ENCODE measurements at places on chromosomes 16 and 17. TPM values are rescaled to one million over a fixed set of nuclear protein-coding genes. Genes with fewer than 3 reads are reported as not detected.
A peak's percentile ranks its signal among the peaks of the same experiment; 100 is the strongest.

Gene EVPLL
- not detected for total RNA-seq

- H3K27ac ChIP-seq = no peak overlapping the region
- no peaks in the 10 kb centered on the region for H3K4me1 ChIP-seq
- H3K4me3 ChIP-seq = no peak overlapping the region
These were observed 19.6 kb downstream of the ADGRG5 start for GRCh38 chr16:57562066-57562465.

- H3K27ac ChIP-seq = peak overlapping the region; percentile 49
- H3K4me1 ChIP-seq = peaks cover 16% of the 10 kb centered on the region
- no peaks in the 10 kb centered on the region for H3K36me3 ChIP-seq
- peak overlapping the region; percentile 15 for H3K4me3 ChIP-seq
- no peaks in the 10 kb centered on the region for H3K27me3 ChIP-seq
These were observed 2.3 kb upstream of the BORCS6 start for GRCh38 chr17:8192070-8192815.

Gene KRT13
- total RNA-seq = not detected

DNA sequence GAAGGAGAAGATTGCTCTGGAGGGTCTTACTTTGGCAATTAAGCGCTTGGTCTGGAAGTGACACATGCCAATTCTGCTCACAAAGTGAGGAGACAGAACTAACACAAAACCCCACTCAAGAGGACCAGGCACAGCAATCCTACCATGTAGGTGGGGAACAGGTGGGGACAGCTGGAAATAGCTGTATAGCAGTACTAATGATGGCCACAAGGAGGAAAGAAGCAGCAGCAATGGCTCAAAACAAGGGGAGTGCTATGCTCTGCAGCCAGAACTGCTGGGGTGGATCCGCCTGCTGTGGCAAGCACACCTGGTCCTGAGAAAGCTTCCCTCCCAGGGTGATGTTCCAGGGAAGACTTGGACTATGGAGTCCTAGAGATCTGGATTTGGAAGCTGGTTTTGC lies 17.0 kb upstream of the TMEM132E start:
- no peaks in the 10 kb centered on the region for H3K27me3 ChIP-seq
- H3K27ac ChIP-seq = no peak overlapping the region
- DNase-seq = peak; percentile 23
- H3K36me3 ChIP-seq = no peaks in the 10 kb centered on the region

GRCh38 chr17:20989991-20990855 lies 52.6 kb downstream of the USP22 start:
- no peaks in the 10 kb centered on the region for H3K27me3 ChIP-seq
- H3K27ac ChIP-seq = no peak overlapping the region
- no peaks in the 10 kb centered on the region for H3K4me1 ChIP-seq
- DNase-seq = no peak
- no peaks in the 10 kb centered on the region for H3K36me3 ChIP-seq

Gene SLC16A11
- total RNA-seq = not detected

GRCh38 chr16:54473226-54473993 lies 186.8 kb upstream of the IRX3 start:
- H3K27ac ChIP-seq = no peak overlapping the region
- H3K36me3 ChIP-seq = no peaks in the 10 kb centered on the region
- no peak overlapping the region for H3K4me3 ChIP-seq
- peak; percentile 23 for DNase-seq
- H3K4me1 ChIP-seq = no peaks in the 10 kb centered on the region

DNA sequence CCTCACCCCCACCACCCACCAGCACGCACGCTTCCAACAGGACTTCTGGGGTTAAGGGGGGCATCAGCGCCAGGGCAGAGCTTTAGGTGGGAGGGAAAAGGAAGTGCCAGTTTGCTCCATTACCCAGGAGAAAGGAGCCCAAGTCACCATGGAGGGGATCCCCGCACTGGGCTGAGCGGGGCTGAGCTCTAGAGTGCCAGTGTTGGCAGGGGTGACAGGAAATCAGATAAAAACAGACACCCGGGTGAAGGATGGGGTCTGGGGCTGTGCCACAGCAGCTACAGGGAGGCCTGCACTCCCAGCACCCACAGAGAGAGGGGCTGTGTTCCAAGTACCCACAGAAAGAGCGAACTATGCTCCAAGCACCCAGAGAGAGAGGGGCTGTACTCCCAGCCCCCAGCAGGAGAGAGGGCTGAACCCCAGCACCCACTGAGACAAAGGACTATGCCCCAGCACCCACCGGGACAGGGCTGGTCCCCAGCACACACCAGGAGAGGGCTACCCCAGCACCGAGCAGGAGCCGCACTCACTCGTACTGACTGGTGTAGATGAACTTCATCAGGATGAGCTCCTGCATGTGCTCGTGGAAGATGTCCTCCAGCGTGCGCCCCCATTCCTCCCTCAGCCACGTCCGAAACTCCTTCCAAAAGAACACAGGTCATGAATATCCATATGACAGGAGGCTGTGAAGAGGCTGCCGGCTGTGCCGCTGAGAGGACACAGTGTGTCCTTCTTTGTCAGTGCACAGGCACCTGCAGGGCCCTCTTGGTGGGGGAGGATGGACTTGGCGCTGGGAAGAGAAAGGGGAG lies 18.6 kb upstream of the C16orf95 start:
- H3K36me3 ChIP-seq = no peaks in the 10 kb centered on the region
- no peaks in the 10 kb centered on the region for H3K4me1 ChIP-seq
- H3K27ac ChIP-seq = no peak overlapping the region
- H3K27me3 ChIP-seq = no peaks in the 10 kb centered on the region

GRCh38 chr16:67561501-67561823 lies 864 bp upstream of the CTCF start:
- DNase-seq = no peak
- no peaks in the 10 kb centered on the region for H3K36me3 ChIP-seq
- no peaks in the 10 kb centered on the region for H3K27me3 ChIP-seq
- peaks cover 16% of the 10 kb centered on the region for H3K4me1 ChIP-seq

- H3K27me3 ChIP-seq = no peaks in the 10 kb centered on the region
- DNase-seq = no peak
- no peaks in the 10 kb centered on the region for H3K36me3 ChIP-seq
- no peaks in the 10 kb centered on the region for H3K4me1 ChIP-seq
These were observed 600.5 kb upstream of the RBFOX1 start for GRCh38 chr16:6732166-6732565.

Gene ITGAD
- not detected for total RNA-seq

- peaks cover 45% of the 10 kb centered on the region for H3K4me1 ChIP-seq
- H3K27me3 ChIP-seq = no peaks in the 10 kb centered on the region
- peak overlapping the region; percentile 95 for H3K27ac ChIP-seq
- no peaks in the 10 kb centered on the region for H3K36me3 ChIP-seq
These were observed 145.0 kb downstream of the SEC14L1 start for GRCh38 chr17:77285594-77286390.

DNA sequence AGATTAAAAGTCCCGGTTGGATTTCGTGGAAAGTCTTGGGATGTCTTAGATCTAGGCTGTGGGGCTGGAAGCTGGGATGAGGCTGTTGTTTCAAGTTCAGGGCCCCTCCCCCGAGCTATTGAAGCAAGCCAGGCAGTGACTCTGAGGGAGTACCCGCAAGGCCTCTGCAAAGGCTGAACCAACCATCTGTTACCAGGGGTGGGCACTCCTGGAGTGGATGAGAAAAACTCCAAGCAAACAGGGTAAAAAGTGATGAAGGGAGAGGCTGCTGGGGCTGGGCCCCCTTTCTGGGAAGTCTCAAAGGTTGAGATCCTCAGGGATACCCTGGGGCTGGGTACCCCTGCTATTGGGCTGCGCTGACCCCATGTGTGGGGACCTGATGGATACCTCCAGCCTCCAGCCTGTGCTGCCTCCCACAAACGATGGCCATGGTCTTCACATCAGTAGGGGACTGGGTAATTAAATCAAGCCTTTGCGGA lies 82.4 kb upstream of the KIFC3 start:
- no peaks in the 10 kb centered on the region for H3K36me3 ChIP-seq
- no peak overlapping the region for H3K4me3 ChIP-seq
- H3K27me3 ChIP-seq = peaks cover 37% of the 10 kb centered on the region
- no peak for DNase-seq

DNA sequence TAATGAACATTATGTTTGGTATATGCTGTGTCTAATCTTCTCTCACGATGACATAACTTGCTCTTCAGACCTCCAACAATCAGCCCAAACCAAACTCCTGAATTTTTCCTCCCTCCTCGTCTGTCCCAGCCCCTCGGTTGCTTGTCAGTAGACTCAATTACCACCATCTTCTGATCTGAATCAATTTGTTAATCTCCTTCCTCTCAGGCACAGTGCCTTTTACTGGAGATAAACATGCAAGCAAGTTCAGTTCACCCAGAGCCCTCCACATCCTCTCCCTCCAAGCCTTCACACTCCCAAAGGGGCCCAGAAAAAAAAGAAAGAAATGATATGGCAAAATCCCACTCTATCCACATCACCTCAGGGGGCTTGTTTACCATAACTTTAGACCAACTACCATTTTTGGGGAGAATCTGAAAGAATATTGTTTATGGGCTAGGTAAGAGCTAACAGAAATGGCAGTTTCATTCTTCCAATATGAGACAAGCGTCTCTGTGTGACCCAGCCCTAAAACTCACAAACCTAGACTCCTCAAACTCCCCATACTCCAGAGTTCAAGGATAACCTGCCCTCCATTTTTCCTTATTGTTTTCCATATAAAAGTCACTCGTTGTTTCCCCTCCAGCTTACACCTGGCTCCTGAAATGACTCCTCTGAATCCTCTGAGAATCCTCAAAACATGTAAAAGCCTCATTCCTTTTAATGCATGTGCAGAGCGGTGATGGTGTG lies 1.5 kb downstream of the TEX2 start:
- H3K4me1 ChIP-seq = peaks cover 41% of the 10 kb centered on the region
- H3K27me3 ChIP-seq = no peaks in the 10 kb centered on the region
- peak overlapping the region; percentile 97 for H3K4me3 ChIP-seq
- DNase-seq = no peak

- no peaks in the 10 kb centered on the region for H3K27me3 ChIP-seq
- peaks cover 5% of the 10 kb centered on the region for H3K36me3 ChIP-seq
- DNase-seq = peak; percentile 88
- H3K27ac ChIP-seq = peak overlapping the region; percentile 15
- no peak overlapping the region for H3K4me3 ChIP-seq
- peaks cover 22% of the 10 kb centered on the region for H3K4me1 ChIP-seq
These were observed 2.0 kb downstream of the ZNF771 start for GRCh38 chr16:30409125-30410060.

Gene CMTM1
- 2.1 TPM for total RNA-seq

GRCh38 chr17:66950325-66950724 lies 14.2 kb upstream of the CACNG4 start:
- H3K4me1 ChIP-seq = peaks cover 32% of the 10 kb centered on the region
- no peak for DNase-seq
- H3K36me3 ChIP-seq = no peaks in the 10 kb centered on the region
- no peak overlapping the region for H3K27ac ChIP-seq
- no peak overlapping the region for H3K4me3 ChIP-seq
- H3K27me3 ChIP-seq = peaks cover 16% of the 10 kb centered on the region

DNA sequence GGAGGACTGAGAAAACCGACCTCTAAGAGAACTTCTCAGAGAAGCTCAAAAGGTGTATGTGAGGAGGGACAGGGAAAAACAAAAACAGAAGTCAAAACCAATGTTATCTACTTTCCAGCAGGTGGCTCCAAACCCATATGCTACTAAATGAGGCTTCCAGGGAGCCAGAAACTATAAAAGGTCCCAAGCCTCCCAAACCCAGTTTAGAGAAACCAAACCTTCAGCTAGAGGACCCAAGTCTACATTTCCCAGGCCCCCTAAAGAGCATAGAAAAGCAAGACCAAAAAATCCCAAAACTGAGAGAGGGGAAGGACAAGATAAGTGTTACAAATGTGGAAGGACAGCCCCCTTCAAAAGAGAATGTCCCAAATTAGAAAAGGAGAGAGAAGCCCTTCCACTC lies 3.7 kb downstream of the HPR start:
- no peak overlapping the region for H3K4me3 ChIP-seq
- H3K36me3 ChIP-seq = no peaks in the 10 kb centered on the region
- H3K27ac ChIP-seq = no peak overlapping the region

Gene HAP1
- not detected for total RNA-seq

Gene KCNH6
- total RNA-seq = not detected

Gene HASPIN
- 3.0 TPM for total RNA-seq

Gene CYGB
- 8.3 TPM for total RNA-seq

DNA sequence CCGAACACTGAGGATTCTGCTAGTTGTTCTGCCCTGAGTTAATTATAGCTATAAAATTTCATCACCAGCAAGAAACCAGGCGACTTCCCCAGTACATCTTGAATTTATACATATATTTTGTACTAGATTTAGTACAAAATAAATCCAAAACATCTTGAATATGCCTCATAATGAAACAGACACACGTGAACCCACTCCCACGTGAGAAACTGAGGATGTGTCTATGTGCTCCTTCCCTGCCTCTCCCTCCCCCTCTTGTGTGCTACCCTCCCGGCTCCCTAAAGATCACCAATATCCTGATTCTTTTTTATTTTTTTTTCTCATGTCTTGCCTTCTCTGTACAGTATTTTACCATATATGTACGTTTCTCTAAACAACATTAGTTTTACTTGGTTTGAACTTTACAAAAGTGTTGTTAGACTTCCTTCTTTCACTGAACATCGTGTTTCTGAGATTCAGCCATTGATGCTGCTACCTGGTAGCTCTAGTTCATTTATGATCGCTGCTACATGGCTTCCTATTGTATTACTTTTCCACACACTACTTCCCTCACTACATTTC lies 1.1 kb upstream of the LCMT1 start:
- H3K36me3 ChIP-seq = no peaks in the 10 kb centered on the region
- peaks cover 33% of the 10 kb centered on the region for H3K4me1 ChIP-seq
- no peaks in the 10 kb centered on the region for H3K27me3 ChIP-seq

Gene SEC14L5
- total RNA-seq = not detected

Gene GNAO1
- total RNA-seq = under 0.01 TPM

DNA sequence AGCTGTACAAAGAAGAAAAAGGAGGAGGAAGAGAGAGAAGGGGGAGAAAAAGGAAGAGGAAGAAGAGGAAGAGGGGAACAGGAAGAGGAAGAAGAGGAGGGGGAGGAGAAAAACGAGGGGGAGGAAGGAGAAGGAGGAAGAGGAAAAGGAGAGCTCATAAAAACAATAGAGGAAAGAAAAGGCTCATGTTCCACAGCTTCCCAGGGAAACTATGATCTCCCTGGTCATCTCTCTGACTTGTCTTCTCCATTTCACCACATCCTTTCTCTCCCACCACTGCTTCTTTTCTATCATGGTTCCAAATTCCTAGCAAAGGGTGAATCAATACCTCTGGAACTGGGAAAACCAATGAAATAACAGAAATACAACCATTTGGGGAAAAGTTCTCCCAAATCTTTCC lies 254.1 kb upstream of the ERCC4 start:
- no peaks in the 10 kb centered on the region for H3K4me1 ChIP-seq
- no peak for DNase-seq
- no peaks in the 10 kb centered on the region for H3K36me3 ChIP-seq

- peak overlapping the region; percentile 57 for H3K27ac ChIP-seq
- no peaks in the 10 kb centered on the region for H3K27me3 ChIP-seq
- no peaks in the 10 kb centered on the region for H3K36me3 ChIP-seq
- peak overlapping the region; percentile 34 for H3K4me3 ChIP-seq
These were observed 3.0 kb downstream of the RHBDF2 start for GRCh38 chr17:76497979-76498875.

DNA sequence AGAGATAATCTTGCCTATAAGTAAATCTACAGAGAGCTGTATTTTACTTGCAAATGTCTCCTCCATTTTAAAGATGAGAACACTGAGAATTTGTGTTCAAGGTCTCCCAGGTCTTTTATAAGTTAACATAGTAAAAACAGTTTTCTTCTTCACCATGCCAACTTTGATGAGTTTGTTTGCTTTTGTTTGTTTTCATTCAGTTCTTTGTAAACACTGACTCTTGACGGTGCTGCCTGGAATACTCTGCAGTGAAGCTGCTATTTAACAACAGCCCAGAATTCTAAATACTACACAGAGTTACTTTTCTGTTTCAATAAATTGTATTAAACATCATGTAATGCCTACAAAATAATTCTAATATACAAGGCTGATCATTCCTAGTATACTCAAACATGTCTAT lies 41.4 kb upstream of the PITPNM3 start:
- no peak overlapping the region for H3K27ac ChIP-seq
- H3K4me3 ChIP-seq = no peak overlapping the region
- no peak for DNase-seq
- H3K4me1 ChIP-seq = peaks cover under 1% of the 10 kb centered on the region
- H3K27me3 ChIP-seq = no peaks in the 10 kb centered on the region

Gene ACE
- total RNA-seq = 3.4 TPM

Gene NPIPA7
- 6.4 TPM for total RNA-seq
